ENCODE measurements at places on chromosomes 1 and 21.

- DNase-seq, result no peak
Measured at GRCh38 chr1:15233689-15234088, 13.3 kb upstream of the FHAD1 start.

DNA sequence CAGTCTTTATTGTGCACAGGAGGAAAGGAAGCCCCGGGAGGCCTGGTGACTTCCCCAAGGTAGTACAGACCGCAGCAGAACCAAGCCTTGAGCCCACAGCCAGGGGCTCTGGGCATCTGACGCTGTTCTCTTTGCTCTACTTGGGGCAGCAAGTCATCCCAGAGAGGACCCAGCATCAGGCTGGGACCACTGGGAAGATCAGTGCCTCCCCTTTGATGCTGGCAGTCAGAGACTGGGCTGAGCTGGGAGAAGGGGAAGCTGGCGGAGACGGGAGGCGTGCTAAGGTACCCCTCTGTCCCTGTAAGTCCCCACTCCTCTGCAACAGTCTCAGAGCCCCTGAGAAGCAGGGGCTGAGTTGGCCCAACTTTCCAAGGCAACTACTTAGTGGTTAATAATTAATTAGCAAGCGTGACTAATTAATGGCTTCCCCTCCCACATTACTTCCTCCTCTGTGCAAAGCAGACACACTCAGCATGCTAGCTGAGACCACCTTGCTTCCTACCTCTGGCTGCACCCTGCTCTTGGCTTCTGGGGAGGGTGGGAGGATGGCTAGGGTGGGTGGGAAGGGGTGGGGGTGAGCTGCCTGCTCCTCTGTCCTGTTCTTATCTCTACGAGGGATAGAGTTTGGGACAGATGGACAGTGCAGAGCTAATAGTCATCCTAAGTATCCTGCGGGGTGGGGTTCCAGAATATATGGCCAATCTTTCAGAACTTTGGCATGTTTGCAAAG lies 1.3 kb downstream of the INAVA start:
- no peak for DNase-seq

DNA sequence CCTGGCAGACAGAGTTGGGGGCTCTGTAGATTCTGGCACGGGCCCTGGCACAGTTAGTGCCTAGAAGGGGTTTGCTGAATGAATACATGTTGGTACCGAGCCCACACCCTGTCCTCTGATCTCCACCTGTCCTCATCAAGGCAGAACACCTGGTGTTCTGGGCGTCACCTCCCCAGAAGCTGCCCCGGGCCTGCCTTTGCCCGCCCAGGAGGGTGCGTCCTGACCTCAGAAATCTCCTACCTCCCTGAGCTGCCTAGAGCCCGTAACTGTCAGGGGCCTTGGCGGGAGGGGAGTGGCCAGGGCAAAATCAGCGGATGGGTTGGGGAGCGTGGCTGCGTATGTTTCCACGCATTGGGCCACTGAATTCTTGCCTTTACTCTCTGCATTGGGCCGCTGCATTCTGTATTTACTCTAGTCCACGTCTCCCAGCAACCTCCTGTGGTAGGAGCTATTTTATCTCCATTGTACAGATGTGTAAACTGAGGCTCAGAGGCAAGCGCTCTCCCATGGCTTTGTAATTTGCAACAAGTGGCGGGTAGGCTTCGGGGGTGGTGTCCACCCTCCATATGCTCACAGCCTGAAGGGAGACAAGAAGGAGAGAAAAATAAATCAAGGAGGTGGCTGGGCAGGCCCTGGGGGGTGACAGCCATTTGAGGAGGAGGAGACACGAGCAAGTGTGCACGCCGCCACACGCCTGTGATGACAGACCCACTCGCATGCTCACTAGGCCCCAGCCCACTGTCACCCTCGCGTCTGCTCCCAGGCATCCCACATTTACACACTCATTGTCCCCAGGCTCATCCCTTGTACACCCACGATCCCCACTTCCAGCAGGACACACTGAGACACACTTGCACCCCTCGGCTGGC lies 95.7 kb upstream of the WNT4 start:
- DNase-seq, result no peak

DNA sequence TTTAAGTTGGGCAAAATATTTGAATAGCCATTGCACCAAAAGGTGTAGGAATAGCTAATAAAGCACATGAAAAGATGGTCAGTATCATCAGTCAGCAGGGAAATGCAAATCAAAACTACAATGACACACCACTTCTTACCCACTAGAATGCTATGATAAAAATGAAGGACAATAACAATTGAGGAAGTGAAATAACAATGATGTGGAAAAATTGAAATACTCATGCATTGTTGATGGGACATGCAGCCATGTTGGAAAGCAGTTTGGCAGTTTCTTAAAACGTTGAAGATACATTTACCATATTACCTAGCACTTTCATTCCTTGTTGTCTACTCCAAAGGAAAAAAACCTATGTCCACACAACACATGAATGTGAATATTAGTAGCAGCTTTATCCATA lies 28.4 kb downstream of the HSD3B1 start:
- DNase-seq, result no peak

- no peak for DNase-seq
Measured at GRCh38 chr1:200207711-200208126, 180.2 kb downstream of the NR5A2 start.

DNA sequence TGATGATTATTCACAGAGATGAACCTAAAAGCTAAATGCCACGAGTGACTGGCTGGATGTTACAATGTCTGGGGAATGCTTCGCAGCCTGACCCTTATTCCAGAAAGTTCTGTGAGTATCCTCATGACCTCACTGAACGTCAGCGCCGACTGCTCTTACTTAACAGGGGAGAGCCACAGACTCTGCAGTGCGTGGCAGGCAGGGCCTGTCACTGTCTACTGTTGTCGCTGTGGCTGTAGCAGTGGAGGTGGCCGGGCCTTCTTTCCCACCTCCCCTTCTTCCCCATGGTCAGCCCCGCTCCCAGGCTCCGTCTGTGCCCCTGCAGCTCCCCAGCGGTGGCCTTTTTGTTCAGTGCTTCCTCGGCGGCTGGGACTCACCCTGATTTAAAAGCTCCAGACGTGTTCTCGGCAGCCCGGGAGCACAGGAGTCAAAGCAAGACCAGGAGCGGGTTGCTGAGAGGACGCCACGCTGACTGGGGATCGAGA lies 52.2 kb upstream of the TARBP1 start:
- no peak for DNase-seq

- DNase-seq, result no peak
Measured at GRCh38 chr1:185973645-185974044, 239.5 kb downstream of the HMCN1 start.

GRCh38 chr1:20928146-20928545 lies 141.0 kb upstream of the HP1BP3 start:
- no peak for DNase-seq

DNA sequence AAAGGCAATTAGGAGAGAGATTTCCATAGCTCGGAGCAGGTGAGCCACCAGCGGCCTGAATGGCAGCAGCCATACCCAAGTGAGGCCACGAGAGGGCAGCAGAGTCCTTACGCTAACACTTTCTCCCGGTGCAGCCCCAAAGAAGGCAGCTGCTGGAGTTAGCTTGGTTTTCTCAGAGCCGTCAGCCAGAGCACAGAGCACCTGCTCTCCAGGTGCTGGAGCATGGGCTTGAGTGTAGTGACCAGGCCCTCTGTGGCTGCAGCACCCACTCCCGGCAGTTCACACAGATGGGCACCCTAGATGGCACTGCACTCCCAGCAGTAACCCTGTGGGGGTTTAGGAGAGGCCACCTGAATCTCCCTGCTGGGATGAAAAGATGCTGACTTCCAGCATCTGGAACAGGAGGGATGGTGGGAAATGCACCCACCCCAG lies 45.8 kb downstream of the TMCC2 start:
- peak; percentile 84 for DNase-seq

GRCh38 chr1:171142416-171143385 lies 42.4 kb upstream of the FMO2 start:
- DNase-seq, result no peak

DNA sequence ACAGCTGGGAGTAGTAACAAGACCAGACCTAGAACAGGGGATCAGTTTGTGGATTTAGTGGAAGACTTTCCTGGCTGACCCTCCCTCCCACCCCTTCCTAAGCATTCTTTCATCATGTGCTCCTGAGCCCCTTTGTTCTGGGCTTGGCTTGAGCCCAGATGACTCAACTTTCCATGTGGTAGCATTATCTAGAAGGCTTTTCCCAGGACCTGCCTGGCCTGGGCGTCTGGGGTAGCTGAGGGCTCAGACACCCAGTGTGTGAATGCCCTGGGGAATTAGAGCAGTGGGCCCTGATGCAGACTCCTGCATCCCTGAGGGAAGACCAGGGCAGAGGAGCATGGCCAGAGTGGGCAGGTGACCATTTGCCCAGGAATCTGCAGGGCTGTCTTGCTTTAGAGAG lies 44.1 kb upstream of the TSPAN2 start:
- DNase-seq, result no peak

DNA sequence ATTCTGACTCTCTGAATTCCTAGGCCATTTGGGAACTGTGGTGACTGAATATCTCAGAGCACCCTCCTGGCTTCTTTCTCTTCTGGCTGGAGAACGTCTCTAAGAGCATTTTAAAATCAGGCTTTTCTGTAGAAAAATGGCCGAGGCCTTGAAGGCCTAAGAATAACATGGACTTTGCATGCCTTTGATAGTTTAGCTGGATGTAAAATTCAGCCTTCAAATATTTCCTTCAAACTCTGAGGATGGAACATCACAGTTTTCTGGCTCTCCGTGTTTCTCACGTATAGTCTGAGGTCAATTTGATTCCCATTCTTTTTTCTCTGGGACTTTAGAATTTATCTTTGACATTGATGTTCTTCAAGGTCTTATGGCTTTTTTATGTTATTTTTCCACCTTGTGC lies 34.0 kb downstream of the ARHGEF16 start:
- DNase-seq, result no peak

GRCh38 chr1:17957588-17958267 lies 149.9 kb upstream of the IGSF21 start:
- DNase-seq, result no peak

DNA sequence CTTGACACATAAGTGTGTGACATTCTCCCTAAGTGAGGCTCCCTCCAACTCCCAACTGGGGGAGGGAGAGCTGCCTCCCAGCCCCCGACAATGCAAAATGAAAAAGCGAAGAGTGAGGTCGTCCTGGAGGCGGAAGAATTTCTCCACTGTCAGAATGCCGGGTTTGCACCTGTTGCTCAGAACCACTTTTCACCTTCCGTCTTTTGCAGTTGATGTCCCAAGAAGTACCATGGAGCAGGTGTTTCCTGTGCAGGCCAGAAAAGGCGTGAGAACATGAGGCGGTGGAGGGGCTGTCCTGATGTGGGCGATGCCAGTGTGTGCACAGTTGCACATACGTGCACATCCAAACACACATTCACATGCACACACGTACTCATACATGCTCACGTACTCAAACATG lies 158.6 kb upstream of the AJAP1 start:
- DNase-seq, result no peak

DNA sequence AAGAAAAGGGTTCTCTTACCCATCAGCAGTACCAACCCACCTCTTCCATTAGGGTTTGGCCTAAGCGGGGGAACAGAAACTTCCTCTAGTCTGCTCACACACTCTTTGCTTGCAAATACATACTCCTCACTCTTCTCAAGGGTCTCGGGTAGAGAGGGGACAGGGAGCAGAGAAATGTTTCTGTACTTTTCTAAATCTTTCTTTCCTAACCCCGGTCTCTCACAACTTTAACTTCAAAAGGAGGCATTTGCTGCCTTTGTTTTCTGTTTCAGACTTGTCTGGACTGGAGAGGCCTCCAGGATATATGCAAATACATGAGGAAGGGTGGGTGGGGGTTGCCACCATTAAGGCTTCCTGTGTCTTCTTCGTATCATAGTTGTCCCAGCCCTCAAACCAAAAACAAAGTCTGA lies 10.5 kb upstream of the LAX1 start:
- DNase-seq, result peak; percentile 19

GRCh38 chr1:239976130-239976968 lies 115.3 kb upstream of the FMN2 start:
- DNase-seq, result peak; percentile 38

DNA sequence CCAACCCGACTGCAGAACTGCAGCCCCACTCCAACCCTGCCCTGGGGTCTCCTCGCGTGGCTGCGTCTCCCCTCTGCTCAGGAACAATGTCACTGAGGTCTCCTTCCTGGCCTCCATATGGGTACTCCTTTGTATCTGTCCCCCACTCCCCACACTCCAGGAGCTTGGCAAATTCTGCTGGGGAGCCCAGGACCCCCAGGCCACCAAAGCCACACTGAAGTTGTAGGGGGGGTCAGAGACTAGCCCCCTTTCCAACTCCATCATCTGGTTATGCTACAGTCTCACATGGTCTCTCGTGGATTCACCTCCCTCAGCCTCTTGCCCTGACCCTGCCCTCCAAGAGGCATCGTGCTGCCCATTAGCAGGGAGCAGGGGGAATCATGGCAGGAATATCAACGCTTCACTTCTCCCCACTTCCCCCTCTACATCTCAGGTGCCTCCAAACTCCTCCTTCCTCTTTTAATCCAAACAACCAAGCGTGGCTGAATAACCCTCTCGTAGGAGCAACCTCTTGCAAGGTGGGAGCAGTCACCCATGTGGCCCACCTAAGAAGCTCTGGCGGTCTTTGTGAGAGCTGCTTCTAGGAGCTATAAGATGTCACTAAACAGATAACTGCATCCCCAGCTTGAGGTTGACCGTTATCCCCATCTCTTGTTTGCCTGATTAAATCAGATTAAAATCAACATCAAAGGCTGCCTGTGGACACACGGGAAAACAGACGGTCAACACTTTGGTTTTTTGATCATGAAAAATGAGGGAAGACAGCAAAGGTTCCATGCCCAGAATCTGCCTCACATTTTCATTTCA lies 86.4 kb downstream of the MIS18A start:
- DNase-seq, result no peak

GRCh38 chr1:39105841-39106765 lies 80.0 kb downstream of the NDUFS5 start:
- peak; percentile 42 for DNase-seq

DNA sequence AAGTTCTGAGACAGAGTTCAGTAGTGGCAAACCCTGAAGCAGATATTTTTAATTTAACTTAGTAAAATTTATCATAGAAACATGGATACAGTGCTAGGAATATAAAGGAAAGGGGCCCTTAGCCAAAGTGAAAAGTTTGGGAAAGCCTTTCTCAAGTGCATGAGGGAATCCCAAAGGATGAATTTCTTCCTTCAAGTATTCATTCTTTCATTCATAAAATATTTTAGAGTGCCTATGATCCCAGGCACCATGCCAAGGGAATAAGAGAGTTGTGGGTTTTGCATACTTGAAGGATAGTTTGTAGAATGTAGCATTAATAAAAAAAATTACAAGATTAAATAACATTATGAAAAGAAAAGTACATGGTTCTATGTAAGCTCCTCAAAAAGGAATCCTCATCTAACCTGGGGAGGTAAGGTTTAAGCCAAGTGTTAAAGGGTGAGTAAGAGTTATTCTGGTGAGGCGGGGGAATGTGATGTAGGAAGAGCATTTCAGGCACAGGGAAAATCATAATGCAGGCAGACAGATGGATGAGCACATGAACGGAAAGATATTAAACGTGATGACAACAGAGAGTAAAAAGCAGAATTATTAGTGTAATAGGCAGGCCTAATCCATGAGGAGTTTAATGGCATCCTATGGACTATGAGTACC lies 40.4 kb upstream of the NTNG1 start:
- no peak for DNase-seq

DNA sequence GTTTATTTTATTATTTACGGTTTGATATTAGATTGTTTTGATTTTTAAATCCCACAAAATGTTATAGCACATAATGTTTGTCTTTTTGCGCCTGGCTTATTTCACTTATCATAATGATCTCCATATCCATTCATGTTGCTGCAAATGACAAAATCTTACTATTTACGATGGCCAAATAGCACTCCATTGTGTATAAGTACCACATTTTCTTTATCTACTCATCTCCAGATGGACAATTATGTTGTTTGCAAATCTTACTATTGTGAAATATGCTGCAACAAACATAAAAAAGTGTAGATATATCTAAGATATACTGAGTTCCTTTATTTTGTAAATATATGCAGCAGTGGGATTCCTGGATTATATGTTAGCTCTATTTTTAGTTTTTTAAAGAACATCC lies 1568.3 kb downstream of the AMY1C start:
- DNase-seq, result no peak
